ENCODE measurements at places on chromosomes 2 and 18.

GRCh38 chr18:48399303-48400075, 9.7 kb downstream of the ZBTB7C start:
- no peak for DNase-seq

- peak; percentile 1 for DNase-seq
Observed at GRCh38 chr2:185012643-185013042, 414.3 kb downstream of the ZNF804A start.

GRCh38 chr2:112181571-112182290, 43.5 kb downstream of the FBLN7 start:
- DNase-seq: no peak

DNA sequence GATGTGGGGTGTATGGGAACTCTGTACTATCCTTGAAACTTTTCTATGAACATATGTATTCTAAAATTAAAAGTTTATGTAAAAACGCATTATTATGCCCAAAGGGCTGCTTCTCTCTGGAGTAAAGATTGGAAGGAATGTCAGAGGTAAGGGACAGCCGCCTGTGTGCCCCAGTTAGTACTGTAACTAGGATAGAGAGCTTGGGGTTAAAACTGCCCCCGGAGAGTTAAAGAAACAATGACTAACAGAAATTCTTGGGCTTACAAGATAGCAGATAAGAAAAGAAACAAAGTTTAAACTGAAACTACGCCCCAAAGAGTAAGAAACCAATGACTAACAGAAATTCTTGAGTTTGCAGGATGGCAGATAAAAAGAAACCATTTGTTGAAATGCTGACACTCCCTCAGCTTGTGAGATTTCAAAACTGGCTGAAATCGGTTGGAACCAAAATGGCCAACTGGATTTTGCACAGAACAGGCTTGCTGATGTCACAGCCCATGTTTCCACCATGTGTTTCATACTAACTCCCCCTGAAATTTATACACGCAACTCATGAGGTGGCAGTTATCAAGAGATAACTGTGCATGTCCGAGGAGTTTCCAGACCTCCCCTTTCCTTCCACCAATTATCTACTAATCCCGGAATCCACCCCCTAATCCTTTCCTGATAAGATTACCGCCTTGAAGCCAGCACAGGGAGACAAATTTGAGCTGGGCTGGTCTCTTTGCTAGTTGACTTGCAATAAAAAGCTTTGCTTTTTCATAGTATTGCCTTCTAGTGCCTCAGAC, 8.7 kb upstream of the TXNDC2 start:
- DNase-seq: peak; percentile 93

- DNase-seq: no peak
Observed at GRCh38 chr18:8450013-8450412, 159.2 kb upstream of the RAB12 start.

DNA sequence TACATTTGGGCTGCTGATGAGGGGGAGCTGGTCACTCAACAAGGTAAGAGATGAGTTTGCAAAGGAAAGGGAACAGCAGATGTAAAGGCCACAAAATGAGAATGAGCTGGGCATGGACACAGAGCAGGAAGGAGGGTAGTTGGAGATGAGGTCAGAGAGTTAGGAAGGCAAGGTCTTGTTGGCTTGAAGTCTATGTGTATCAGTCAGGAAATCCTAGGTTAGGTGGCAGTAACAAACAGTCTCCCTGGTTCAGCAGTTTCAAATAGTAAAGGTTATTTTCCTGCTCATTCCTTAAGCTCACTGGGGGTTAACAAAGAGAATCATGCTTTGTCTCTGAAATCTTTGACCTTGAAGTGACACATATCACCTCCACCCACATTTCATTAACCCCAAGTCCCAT, 58.3 kb upstream of the ARL4C start:
- no peak for DNase-seq

DNA sequence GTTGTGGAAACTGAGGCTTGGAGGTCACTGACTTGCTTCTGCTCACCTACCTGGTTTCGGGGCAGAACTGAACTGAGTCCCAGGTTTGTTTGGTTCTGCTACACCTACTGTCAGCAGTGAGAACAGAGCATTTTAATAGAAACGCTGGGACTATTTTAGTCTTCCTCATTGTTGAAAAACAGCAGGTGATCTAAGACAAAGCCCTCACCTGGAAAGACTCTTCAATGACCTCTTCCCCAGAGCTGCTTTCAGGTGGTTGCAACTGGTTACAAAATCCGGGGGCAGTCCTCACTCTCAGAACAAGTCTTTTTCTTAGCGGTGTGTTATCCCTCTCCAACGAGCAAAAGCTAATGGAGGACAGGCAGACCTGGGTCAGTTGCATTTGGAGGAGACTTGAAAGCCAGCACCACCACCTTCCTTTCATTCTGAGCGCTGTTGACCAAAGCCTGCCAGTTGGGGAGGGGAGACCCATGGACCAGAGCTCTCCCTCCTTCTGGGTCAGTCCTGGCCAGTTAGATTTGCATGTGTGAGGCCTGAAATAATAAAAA, 217.0 kb downstream of the NCK2 start:
- DNase-seq: no peak

DNA sequence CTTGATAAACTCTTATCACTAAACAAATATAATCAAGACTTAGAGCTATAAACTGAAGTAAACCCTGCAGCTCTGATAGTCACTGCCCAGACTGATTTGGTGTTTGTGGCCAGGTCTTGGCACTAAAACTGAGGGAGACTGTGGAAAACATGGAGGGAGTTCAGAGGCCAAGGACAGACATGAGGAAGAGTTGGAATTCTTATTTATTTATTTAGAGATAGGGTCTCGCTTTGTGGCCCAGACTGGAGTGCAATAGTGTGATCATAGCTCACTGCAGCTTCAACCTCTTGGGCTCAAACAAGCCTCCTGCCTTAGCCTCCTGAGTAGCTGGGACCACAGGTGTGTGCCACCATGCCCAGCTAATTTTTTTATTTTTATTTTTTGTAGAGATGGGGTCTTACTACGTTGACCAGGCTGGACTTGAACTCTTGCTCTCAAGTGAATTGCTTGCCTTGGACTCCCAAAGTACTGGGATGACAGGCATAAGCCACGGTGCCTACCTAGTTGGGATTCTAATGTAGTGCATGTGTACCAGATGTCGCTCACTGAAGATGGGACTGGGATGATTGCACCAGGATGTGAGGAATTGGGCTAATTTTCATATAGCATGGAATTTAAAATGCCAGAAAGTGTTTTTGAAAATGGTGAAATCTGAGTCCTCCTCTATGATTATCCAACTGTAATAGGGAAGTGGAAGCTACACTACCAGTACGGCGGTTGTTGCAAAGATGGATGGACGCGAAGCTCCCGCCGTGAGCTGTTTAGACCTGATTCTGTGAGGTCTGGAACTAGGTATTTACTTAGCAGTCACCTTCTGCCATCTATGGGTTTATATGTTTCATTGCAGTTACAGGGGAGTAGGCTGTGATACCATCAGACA, 52.7 kb upstream of the CTLA4 start:
- peak; percentile 54 for DNase-seq

DNA sequence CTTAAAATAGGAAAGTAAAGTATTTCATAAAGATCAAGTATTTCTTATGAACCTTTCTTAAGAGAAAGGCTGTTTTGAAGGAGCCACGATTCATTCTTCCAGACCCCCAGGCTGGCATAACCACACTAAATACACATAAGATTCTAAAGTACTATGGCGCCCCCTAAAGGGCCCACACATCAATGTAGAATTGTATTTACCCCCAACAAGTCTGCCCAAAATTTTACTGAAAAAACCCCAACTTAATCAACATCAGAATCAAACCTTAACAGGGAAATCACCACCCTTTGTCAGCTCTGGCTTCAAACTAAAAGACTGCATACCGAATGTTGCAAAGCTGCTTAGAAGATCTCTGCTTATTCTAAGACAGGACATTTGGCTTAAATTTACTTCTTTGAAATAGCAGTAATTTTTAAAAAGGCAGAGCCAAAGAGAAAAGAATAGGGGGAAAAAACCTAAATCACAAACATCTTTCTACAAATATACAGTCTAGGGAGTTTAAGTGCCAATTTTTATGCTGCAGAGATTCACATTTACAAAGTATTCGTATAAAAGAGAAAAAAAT, 20.4 kb upstream of the BCL2 start:
- DNase-seq: peak; percentile 57

DNA sequence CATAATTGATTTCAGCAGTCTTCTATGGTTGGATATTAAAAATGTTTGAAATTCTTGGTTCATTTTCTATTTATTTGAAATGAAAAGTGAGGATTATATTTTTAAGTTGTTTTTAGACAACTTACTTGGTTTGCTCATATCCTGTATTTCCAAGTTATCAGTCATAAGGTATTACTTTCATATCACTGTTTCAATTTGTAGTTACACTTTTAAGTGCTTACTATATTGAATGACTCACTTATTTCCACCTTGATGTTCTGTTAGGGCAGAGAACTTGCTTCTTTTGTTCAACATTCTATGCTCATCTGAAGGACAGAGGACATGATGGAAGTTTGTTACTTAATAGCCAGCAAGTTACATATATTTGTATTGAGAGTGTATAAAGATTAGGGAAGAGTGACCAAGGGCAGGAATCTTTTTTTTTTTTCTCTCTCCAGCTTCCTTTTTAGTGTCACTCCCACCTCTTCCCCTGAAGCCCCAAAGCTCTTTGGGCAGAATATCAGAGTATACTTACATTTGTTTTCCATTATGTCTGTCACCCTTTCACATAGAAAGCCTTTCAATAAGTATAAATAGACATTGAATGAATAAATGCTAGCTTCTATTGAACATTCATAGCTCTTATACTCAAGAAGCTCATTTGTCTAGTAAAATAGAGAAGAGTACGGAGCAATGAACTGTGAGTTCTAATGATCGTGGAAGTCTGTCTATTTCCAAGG, 28.1 kb downstream of the PIK3C3 start:
- DNase-seq: no peak

Data from stomach (tissue), 19 donors.